Thymus (tissue), 14 donors: ENCODE measurements at places on chromosomes 4 and X. TPM values are rescaled to one million over a fixed set of nuclear protein-coding genes. Genes with fewer than 3 reads are reported as not detected.

SPANXB1 gene
- not detected for total RNA-seq

AKAP4 gene
- total RNA-seq: not detected

FGF13 gene
- total RNA-seq: 1.1 TPM

UGT2A1 gene
- total RNA-seq: 0.09 TPM

DNA sequence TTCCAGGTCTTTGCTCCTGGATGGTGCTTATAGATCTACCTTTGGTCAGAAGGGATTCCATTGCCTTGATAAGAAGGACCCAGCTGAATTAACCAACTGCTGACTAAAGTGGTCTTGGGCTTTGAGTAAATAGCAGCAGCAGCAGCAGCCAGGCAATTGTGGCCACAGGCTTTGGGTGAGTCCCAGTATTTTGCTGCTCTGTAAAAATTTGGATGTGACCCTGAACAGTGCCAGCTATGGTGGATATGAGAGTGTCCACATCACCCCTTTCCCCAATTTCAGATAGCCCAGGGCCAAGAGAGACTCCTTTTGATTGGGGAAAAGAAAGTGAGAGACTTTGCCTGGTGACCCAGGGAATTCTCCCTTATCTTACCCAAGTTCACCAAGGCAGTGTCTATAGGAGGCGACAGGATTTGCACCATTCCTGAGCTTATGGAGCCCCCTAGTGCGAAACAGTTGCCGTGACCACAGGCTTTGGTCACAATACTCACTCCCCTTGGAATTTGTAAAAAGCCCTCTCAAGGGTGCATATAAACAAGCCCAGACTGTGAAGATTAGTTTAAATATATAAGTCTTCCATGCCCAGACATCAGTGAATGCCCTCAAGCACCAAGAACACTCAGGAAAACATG lies 518.0 kb downstream of the TMA16 start:
- no peak overlapping the region for H3K27ac ChIP-seq
- no peaks in the 10 kb centered on the region for H3K27me3 ChIP-seq
- no peaks in the 10 kb centered on the region for H3K4me1 ChIP-seq
- no peaks in the 10 kb centered on the region for H3K36me3 ChIP-seq
- H3K4me3 ChIP-seq: no peak overlapping the region

DNA sequence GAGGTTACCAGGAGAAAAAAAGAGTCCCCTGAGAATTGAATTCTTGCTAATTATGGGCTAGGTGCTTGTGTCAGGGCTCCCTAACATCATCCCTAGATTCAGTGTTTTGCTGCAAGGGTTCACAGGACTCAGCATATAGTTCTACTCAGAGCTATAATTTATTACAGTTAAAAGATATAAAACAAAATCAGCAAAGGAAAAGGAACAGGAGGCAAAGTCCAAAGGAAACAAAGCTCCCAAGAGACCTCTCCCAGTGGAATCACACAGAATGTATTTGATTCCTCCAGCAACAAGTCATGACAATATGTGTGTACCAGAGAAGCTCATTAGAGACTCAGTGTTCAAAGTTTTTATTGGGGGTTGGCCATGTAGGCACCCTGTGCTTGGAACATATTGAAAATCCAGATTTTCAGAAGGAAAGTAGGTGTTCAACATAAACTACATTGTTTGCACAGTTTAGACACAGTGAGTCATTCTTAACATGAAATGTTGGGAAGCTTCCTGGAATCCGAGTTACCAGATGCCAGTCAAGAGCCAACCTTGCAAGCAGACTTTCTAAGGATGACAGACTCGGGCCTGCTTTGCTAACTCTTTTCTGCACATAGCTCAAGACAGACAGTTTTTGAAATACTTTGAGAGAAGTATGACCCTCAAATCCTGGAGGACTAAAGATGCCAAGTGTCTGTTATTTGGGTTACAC lies 311.3 kb upstream of the EMCN start:
- no peaks in the 10 kb centered on the region for H3K27me3 ChIP-seq
- DNase-seq: no peak
- no peak overlapping the region for H3K27ac ChIP-seq
- no peak overlapping the region for H3K4me3 ChIP-seq
- H3K4me1 ChIP-seq: no peaks in the 10 kb centered on the region
- H3K36me3 ChIP-seq: no peaks in the 10 kb centered on the region

GRCh38 chr4:117700111-117700892 lies 334.0 kb upstream of the NDST3 start:
- DNase-seq: no peak
- H3K27me3 ChIP-seq: no peaks in the 10 kb centered on the region
- H3K4me3 ChIP-seq: no peak overlapping the region

FATE1 gene
- total RNA-seq: 5.5 TPM

ZNF827 gene
- 12.1 TPM for total RNA-seq

GRCh38 chrX:19291086-19291485 lies 52.6 kb upstream of the PDHA1 start:
- no peak overlapping the region for H3K27ac ChIP-seq
- DNase-seq: no peak
- H3K4me3 ChIP-seq: no peak overlapping the region
- no peaks in the 10 kb centered on the region for H3K36me3 ChIP-seq

DNA sequence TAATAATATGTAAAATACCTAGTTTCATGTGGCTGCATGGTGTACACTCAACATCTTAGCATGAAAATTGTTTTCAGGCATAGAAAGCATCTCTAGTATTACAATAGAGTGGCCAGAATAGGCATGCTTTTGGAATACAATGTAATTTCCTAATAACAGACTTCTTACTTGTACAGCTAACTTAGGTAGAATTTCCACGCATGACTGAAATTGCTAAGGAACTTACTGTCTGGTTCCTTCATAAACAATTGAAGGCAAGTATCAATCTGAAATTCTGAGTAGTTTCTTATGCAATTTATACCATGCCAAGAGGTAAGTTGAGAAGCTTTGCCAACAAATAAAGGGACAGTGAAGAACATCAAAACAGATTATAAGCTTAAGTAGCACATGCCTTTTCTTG lies 26.7 kb downstream of the SULT1E1 start:
- H3K27ac ChIP-seq: no peak overlapping the region
- no peak overlapping the region for H3K4me3 ChIP-seq
- peaks cover 4% of the 10 kb centered on the region for H3K4me1 ChIP-seq
- no peaks in the 10 kb centered on the region for H3K27me3 ChIP-seq
